Iris pigment epithelial cell (primary cell): ENCODE measurements at places on chromosomes 2 and 18.

DNA sequence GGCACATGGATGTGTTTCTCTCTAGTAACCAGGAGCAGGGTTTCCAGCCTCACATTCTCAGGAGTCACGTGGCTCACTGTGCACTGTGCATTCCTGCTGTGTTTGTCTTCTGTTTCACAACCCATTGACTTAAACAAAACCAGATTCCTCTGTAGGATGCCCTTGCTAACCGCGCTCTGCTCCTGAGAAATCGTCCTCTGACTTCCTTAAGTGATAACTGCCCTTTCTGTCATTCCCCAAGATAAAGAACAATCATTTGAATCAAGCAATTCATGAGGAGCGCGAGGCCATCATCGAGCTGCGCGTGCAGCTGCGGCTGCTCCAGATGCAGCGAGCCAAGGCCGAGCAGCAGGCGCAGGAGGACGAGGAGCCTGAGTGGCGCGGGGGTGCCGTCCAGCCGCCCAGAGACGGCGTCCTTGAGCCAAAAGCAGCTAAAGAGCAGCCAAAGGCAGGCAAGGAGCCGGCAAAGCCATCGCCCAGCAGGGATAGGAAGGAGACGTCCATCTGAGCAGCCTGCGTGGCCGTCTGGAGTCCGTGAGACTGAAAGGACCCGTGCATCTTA is 60.2 kb downstream of the RALBP1 start:
- DNase-seq, result peak; percentile 98

DNA sequence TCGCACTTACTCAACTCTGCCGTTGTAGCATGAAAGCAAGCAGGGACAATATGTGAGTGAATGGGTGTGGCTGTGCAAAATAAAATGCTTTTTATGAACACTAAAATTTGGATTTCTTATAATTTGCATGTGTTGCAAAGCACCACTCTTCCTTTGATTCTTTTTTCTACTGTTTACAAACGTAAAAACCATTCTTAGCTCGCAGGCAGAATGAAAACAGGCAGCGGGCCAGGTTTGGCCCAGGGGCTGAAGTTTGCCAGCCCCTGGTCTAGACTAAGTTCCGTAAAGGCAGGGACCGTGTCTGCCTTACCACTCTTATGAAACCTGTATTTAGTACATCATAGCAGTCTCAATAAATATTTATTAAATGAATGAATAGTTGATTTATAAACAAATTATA is 83.7 kb upstream of the SPATS2L start:
- DNase-seq, result no peak

- DNase-seq, result no peak
These were observed 206.6 kb downstream of the NCK2 start for GRCh38 chr2:105951384-105951694.

DNA sequence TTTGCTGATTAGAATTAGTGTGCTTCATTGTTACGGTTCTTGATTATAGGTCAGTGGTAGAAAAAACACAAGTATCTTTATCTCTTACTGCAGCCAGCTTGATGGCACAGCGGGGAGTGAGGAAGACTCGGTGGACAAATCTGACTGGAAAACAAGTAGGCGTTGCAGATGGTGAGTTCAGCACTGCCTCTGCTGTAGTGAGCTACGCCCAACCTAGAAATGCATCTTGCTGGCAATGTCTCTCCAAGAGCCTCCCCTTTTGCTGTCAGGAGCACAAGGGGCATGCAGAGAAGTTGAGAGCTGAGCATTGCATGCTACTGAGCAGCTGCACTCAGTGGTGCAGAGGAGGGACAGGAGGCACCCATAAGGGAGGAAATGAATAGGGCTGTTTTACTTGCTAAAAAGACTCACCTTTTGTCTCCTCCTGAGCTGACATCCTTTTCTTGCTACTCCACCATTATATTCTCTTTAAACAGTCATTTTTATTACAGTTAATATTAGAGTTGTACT is 977.3 kb upstream of the ACVR2A start:
- no peak for DNase-seq

DNA sequence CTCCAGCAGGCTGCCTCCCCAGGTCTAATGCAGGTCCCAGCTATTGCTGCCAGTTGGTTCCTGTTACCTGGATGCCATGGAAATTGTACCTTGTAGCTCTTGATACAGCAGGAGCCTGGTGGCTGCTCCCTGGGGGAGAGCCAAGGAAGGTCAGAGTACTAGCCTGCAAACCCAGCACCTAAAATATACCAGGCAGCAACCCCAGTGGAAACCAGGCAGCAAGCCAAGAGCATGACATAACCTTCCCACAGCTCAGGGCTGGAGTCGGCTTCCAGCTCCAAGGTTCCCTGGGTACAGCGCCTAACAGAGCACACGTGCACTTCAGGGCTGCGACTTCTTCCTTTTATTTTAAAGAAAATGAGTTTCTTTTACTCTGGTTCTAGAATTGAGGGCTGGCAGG is 30.3 kb downstream of the TNP1 start:
- DNase-seq, result peak; percentile 65

GRCh38 chr2:240133401-240133800 is 2.7 kb downstream of the COPS9 start:
- no peak for DNase-seq

- DNase-seq, result no peak
These were observed 87.3 kb upstream of the B3GNT7 start for GRCh38 chr2:231308219-231308618.

DNA sequence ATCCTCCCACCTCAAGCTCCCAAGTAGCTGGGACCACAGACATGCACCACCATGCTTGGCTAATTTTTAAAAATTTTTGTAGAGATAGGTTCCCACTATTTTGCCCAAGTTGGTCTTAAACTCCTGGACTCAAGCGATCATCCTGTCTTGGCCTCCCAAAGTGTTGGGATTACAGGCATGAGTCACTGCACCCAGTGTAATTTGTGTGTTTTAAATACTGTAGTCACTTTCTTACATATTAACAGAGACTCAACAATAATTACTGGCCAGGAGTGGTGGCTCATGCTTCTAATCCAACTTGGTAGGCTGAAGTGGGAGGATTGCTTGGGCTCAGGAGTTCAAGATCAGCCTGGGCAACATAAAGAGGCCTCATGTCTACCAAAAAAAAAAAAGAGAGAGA is 293.0 kb downstream of the RDH14 start:
- peak; percentile 17 for DNase-seq

- DNase-seq, result no peak
These were observed 13.6 kb downstream of the CCDC68 start for GRCh38 chr18:54945576-54946125.

- peak; percentile 38 for DNase-seq
These were observed 148.8 kb upstream of the SRD5A2 start for GRCh38 chr2:31729442-31730092.

DNA sequence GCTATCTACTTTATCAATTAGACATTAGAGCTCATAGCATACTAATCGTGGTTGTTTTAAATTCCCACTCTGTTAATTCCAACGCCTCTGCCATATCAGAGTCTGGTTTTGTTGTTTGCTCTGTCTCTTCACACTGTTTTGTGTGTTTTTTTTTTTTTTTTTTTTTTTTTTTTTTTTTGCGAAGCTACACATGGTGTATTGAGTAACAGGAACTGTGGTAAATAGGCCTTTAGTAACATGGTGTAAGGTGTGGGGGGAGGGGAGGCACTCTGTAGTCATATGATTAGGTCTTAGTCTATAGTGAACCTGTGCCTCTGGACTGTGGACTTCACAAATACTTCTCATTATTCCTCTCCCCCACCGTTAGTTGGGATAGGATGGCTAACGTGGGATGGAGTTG is 370.7 kb upstream of the RAB12 start:
- DNase-seq, result peak; percentile 30
